ENCODE measurements at places on chromosomes 7 and 10.

GRCh38 chr10:71398976-71399375 is 2.3 kb downstream of the CDH23 start:
- no peak for DNase-seq

GRCh38 chr10:79940431-79940830 is 8.5 kb downstream of the SFTPD start:
- no peak for DNase-seq

- no peak for DNase-seq
Measured at GRCh38 chr10:79883986-79884385, 57.4 kb downstream of the NUTM2E start.

DNA sequence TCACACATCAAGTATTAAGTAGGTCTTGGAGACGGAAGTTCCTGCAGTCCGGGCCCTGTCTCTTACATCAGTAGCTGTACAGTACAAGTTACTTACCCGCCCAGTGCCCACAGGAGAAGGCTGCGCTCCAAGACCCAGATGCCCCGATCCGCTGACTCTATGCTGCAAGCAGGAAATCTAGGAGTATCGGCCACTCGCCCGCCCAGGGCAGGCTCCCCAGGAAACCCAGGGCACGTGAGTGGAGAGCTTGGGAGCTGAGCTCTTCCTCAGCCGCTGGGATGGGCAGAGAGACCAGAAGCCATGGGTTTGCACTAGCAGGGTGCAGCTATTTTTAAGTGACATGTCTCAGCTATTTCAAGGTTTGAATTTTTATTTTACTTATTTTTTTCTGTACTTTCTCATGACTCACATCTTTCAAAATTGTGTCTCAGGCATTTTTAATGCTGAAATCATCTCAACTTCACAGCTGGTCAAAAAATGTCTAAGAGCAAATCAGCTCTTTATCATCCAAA is 1.9 kb upstream of the GPER1 start:
- no peak for DNase-seq

DNA sequence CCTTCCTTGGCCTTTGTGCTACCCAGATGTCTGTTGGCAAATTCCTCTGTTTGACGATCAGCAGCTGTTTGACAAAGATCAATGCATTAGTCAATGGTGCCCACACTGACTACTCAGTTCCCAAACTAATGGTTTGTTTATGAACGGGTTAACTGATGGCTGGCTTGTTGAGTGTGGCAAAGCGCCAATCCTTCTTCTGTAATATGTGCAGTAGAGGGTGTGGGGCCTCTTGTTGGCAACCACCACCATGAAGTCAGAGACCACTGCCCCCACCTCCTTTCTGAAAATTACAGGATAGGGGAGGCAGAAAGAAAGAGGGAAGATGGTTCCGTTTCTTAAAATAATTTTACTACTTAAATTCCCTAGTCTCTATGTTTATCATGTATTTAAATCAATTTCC is 2.6 kb upstream of the PLCE1 start:
- DNase-seq = no peak

GRCh38 chr10:66678521-66678920 is 247.3 kb upstream of the LRRTM3 start:
- DNase-seq = no peak

DNA sequence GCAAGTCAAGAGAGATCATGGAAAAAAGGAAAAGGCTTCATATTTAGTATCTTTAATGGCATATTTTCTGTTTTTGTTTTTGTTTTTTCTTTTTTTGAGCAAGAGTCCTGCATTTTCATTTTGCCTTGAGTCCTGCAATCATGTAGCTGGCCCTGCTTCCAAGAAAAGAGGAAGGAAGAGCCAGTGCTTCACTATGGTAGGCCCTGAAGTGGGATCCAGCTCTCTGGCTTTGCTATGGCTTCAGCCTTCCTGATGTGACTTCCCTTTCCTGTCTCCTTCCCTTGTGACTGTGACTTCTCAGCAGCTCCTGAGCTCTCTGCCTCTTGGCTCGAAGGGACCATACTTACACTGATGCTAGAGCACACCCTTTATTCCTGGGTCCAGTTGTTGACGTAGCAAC is 512.3 kb downstream of the INHBA start:
- DNase-seq = no peak

GRCh38 chr7:52088008-52088901 is 771.6 kb upstream of the COBL start:
- DNase-seq = no peak

DNA sequence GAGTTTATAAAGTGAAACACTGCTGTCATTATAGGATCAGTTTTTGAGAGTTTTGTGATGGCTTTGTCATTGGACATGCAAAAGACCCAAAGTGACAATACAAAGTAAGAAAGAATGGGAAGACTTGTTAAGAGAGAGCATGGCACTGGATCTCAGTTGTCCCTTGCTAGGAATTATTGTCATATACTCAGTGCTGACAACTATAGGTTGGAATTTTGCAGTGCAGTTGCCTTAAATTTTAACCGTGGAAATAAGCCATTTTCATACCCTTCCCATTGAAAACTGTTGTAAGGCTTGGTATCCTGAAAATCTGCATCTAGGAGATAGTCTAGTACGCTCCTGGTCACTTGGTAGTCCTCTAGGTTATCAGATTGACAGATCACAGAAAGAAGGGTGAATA is 1156.7 kb downstream of the GATA3 start:
- DNase-seq = no peak

DNA sequence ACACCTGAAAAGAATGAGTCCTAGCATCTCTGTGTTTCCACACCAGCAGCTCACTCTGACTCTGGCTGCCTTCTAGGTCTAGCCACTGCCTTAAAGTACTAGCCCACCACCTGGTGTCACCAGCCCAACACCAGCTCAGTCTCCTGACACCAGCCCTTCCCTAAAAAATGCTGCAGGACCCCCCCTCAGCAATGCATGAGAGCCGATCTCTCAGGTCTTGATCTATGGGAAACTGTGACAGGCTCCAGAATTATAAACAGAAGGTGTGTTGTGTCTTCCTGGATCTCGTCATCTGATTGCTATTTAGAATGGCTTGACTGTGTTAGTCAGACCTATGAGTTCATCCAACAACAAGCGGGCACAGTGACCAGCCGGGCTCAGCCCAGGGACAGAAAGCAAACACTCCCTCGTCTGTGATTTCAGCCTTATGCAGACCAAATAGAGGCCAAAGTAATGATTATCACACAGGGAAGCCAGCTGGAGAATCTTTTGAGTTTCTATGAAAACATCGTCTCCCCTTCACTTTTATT is 66.6 kb downstream of the CUBN start:
- DNase-seq = no peak
